ENCODE measurements at places on chromosomes 11 and 22. TPM values are rescaled to one million over a fixed set of nuclear protein-coding genes. Genes with fewer than 3 reads are reported as not detected.

Gene MEI1
- not detected for total RNA-seq

Gene NAALAD2
- 0.15 TPM for total RNA-seq

Gene FGF3
- not detected for total RNA-seq

Gene P4HA3
- 4.2 TPM for total RNA-seq

Gene TREH
- total RNA-seq, result not detected

Gene RASGRP2
- total RNA-seq, result not detected

Gene SPDYC
- total RNA-seq, result not detected

Gene OR52E1
- not detected for total RNA-seq

Gene C22orf23
- 0.05 TPM for total RNA-seq

Gene SHANK2
- not detected for total RNA-seq

Gene LRRC10B
- 0.64 TPM for total RNA-seq

Gene OR8G5
- not detected for total RNA-seq

Gene B3GAT1
- not detected for total RNA-seq

Gene C11orf65
- total RNA-seq, result not detected

Gene SPON1
- total RNA-seq, result 0.05 TPM

Gene P2RX6
- 3.6 TPM for total RNA-seq

Gene CCDC73
- not detected for total RNA-seq

Gene MMP12
- total RNA-seq, result 4.0 TPM

Gene NCF4
- total RNA-seq, result not detected

Gene MPPED2
- 0.49 TPM for total RNA-seq

Gene FGF4
- not detected for total RNA-seq

Gene F2
- total RNA-seq, result not detected

Gene TMA7B
- total RNA-seq, result not detected

Gene CECR2
- total RNA-seq, result not detected

Gene OR4C13
- total RNA-seq, result not detected

Gene TNNI2
- not detected for total RNA-seq

Gene TIGD3
- 1.7 TPM for total RNA-seq

Gene UQCC3
- total RNA-seq, result 12.6 TPM

Gene KRTAP5-1
- total RNA-seq, result not detected

Gene CD248
- total RNA-seq, result not detected

Gene SLC37A2
- total RNA-seq, result 7.2 TPM

Gene NLRP6
- total RNA-seq, result not detected

Gene TRIM29
- 0.49 TPM for total RNA-seq

Gene MS4A8
- total RNA-seq, result not detected

Gene MUC5AC
- total RNA-seq, result not detected

Gene CASTOR1
- 4.5 TPM for total RNA-seq

Gene DGKZ
- total RNA-seq, result 73.4 TPM

Gene ARAP1
- total RNA-seq, result 17.7 TPM

Gene MYOD1
- total RNA-seq, result 0.05 TPM

Gene CLMP
- total RNA-seq, result 27.6 TPM

Gene CALCA
- total RNA-seq, result not detected

Gene OR51E2
- total RNA-seq, result not detected

Gene ANO3
- 0.34 TPM for total RNA-seq

Gene OR51L1
- not detected for total RNA-seq

Gene VPREB1
- not detected for total RNA-seq

Gene C22orf31
- total RNA-seq, result not detected

Measured in M059J (cell line).